ENCODE measurements at places on chromosomes 7 and 10.

DNA sequence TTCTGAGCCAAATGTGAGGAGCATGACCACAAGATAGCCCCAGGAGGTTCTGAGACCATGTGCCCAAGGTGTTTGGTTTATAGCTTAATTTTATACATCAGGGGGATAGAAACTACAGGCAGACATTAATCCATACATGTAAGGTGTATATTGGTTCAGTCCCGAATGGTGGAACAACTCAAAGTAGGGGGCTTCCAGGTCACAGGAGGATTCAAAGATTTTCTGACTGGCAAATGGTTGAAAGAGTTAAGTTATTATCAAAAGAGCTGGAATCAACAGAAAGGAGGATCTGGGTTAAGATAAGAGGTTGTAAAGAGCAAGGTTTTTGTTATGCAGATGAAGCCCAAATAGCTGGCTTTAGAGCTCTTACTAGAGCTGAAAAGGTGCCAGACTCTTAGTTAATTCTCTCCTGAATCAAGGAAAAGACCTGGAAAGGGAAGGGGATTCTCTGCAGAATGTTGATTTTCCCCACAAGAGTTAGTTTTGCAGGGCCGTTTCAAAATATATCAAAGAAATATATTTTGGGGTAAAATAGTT is 640.0 kb downstream of the IPMK start:
- no peak for DNase-seq

DNA sequence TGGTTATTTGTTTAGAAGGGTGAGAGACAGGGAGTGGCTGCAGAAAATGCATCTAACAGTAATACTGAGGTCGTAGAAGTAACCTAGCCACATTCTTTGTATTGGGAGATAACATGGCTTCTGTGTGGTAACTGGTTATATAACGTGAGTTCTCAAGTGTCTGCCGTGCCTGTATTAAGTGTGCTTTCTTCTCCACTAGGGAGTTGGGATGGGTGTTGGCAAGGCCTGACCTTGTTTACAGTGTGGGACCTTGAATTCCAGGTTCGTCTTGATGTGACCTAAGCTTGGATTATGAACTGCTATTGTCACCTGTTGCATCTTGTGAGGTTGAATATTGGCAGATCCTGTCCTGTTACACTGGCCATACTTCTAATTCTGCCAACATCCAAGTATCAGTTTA is 145.3 kb upstream of the NAMPT start:
- no peak for DNase-seq

- no peak for DNase-seq
Measured at GRCh38 chr7:33781796-33782195, 123.5 kb upstream of the BMPER start.

- no peak for DNase-seq
Measured at GRCh38 chr10:36021096-36021495, 379.0 kb upstream of the FZD8 start.

DNA sequence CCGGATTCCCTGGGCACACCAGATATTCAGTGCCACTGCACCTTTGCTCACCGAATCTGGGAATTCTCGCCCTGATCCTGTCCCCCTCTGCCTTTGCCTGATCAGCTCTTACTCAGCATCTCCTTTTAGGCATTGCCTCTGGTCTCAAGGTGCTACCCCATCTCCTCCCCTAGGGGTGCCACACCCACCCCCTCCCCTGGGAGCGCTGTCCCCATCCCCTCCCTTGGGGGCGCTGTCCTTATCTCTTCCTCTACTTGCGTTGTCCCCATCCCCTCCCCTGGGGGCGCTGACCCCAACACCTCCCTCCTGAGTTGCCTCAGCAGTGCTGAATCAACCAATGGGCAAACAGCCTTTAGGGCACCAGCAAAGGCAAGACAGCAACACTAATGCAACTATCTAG is 686.9 kb upstream of the FOXK1 start:
- DNase-seq, result no peak

GRCh38 chr7:29160080-29160479 is 13.7 kb upstream of the CPVL start:
- no peak for DNase-seq

- DNase-seq, result no peak
Measured at GRCh38 chr7:44042221-44042620, 2.3 kb upstream of the DBNL start.

DNA sequence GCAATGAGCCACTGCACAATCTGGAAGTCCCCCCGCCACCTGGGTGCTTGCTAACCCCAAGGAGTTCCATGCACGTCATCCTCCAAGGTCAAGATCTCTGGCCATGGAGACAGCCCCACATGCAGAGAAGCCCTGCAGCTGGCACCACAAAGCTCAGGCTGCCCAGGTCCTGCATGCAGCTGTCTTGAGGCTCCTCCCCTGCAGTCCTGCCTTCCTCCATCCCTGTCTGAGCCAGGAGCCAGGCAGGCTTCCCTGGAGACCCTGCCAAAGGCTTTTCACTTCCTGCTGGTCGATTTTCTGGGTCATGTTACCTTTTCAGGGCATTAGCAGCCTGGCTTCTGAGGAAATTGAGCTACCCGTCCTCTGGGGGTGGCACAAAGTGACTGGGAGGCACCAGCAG is 12.5 kb upstream of the TMEM72 start:
- DNase-seq, result no peak

GRCh38 chr7:158564663-158565035 is 23.0 kb downstream of the PTPRN2 start:
- no peak for DNase-seq

GRCh38 chr10:86335257-86335656 is 31.3 kb downstream of the GRID1 start:
- DNase-seq, result no peak

DNA sequence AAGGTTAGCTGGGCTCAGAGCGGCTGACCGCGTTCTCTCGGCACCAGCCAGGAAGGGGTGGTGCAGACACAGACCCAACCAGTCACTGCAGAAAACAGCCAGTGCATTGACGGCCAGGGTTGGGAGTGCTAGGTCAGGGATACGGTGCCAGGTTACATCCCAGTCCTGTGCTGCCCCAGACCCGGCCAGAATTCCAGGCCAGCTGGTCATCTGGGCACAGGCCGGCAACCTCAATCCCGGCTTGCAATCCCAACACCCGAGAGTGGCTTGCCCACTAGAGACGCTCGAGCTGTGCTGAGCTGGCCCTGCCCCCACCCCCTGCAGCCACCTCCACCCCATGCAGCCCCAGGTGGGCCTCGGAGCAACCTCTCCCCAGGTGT is 3.8 kb downstream of the PRAP1 start:
- no peak for DNase-seq

GRCh38 chr7:112566442-112567324 is 85.9 kb downstream of the LSMEM1 start:
- DNase-seq, result no peak

DNA sequence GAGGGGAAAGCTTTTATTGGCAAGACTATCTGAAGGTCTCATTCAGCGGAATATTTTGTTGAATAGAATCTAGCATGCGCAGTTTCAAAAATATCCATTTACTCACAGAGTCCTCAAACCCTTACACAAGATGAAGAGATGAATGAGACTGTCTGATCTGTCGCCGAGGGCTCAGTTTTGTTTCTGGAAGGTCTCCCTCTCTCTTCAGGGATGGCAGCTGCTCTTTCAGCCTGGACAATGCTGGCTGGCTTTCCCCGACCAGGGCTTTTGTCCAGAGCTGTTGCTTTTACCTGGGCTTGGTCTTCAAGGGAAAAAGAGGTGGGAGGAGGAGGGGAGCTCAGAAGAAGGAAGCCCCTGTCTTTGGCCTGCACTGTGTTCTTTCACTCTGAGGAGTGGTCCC is 81.9 kb upstream of the BTBD16 start:
- DNase-seq, result no peak

- no peak for DNase-seq
Measured at GRCh38 chr10:35316218-35316967, 19.9 kb upstream of the CCNY start.

DNA sequence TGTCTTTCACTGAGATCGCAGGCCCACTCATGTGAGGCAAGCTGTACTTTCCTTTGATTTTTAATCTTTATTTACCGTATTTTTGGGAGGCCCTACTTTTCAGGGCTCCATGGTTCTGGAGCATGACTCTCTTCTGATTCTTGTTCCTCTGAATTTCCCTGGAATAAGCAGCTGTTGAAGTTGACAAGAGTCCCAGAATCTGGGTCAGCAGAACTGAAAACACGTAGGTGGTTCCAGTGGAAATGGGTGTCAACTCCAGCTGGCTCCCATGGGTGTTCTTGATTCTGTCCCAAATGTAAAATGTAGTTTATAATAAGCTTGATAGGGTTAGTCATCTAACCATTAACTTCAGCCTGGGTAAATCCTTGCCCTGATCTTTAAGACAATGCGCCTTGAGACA is 409.4 kb downstream of the GATA3 start:
- no peak for DNase-seq

DNA sequence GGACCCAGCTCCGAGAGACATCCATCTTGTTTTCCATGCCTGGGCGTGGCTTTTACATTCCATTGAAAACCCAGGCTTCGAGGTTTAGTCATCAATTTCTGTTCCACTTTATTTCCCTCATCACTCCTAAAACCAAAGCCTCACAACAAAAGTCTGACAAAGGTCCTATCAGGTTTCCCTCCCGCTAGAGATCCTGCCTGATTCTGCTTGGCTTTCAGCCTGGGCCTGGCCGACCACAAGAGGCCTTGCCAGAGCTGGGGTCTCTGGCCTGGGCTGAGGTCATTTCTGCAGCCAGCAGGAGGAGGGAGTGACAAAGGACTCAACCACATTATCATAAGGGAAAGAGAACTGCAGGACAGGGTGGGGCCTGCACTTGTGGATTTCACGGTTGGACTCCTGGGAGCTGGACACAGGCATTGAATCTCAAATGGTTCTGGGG is 167.0 kb downstream of the FANK1 start:
- DNase-seq, result no peak

DNA sequence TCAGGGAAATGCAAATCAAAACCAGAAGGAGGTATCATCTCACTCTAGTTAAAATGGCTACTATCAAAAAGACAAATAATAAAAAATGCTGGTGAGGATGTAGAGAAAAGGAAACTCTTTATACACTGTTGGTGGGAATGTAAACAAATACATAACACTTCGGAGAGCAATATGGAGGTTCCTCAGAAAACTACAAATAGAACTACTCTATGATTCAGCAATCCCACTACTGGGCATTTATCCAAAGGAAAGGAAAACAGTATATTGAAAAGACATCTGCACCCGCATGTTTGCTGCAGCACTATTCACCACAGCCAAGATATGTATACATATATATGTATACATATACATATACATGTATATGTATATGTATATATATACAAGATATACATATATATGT is 94.2 kb downstream of the C10orf90 start:
- no peak for DNase-seq

DNA sequence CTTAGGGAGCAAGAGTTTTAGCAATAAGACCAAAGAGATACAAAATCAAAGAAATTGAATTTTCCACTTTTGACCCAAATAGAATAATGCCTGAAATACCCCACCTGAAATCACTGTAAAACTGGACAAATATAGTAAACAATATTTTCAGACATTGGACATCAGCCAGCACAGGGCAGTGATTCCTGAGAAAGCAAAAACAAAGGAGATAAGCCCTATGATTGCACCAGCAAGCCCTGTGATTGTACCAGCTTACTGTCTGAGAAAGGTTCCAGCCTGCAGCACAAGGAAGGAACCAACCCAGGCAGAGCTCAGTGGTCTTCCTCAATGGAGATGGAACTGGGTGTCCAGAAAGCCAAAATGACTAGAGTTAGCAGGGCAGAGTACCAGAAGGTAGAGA is 10.3 kb downstream of the TMEM106B start:
- no peak for DNase-seq

- no peak for DNase-seq
Measured at GRCh38 chr10:89382757-89383156, 4.9 kb downstream of the IFIT1B start.

DNA sequence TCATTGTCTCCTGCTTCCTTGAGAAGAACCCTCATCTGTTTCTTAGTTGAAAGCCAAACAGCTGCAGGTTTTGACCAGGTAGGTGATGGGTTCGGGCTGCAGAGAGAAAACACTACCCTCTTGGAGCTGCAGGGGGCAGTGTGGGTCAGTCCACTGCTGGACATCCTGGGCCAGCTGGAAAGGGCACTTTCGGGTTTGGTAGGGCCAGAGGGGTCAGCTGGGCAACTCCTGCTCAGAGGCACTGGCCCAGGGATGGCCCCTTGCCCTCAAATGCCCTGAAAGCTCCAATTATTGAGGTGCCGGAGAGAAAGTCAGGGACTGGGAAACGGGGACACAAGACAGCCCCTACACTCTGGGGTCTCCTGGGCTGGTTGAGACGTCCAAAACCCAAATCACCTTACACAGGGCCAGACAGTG is 90.7 kb downstream of the MKI67 start:
- peak; percentile 35 for DNase-seq

DNA sequence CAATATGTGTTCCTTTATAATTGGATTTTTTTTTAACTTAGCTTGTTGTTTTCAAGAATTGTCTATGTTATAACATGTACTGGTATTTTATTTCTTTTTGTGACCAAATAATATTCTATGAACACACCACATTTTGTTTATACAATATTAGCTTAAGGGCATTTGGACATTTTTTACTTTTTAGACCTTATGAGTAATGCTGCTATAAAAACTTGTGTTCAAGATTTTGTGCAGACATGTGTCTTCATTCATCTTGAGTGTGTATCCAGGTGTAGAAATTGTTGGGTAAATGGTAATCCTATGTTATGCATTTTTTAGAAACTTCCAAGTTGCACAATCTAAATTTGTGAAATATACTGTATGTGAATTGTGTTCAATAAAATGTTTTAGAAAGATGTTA is 936.7 kb downstream of the CCSER2 start:
- DNase-seq, result no peak

GRCh38 chr7:108149908-108150307 is 19.7 kb upstream of the LAMB4 start:
- no peak for DNase-seq

DNA sequence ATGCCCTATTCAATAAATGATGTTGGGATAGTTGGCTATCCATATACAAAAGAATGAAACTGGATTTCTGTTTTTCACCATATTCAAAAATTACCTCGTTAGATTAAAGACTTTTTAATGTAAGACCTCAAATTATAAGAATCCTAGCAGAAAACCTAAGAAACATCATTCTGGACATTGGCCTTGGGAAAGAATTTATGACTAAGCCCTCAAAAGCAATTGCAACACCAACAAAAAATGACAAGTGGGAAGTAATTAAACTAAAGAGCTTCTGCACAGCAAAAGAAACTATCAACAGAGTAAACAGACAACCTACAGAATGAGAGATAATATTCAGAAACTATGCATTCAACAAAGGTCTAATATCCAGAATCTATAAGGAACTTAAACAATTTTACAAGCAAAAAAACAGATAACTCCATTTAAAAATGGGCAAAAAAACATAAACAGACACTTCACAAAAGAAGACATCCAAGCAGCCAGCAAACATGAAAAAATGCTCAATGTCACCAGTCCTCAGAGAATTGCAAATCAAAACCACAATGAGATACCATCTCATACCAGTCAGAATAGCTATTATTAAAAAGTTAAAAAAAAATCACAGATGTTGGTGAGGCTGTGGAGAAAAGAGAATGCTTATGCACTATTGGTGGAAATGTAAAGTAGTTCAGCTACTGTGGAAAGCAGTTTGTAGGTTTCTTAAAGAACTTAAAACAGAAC is 309.8 kb downstream of the AHR start:
- no peak for DNase-seq

Measured in effector memory CD4-positive, alpha-beta T cell (primary cell).